ENCODE measurements at places on chromosomes 2 and 18.

DNA sequence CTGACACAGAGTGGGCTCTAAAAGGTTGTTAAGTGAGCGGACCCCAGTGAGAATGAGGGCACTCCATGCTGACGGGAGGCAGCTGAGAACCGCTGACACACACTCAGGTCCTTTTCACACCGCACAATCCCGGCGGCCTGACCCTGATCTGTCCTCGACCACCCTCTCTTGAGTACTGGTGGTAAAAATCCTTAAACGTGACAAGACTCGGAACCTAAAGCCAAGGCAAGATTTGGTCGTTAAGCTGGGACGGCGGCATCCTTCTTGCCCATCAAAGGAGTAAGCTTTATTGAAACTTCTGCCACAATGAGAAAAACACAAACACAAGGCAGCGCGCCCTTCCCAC is 569 bp downstream of the TMX3 start:
- no peak for DNase-seq

GRCh38 chr2:47145466-47145865 is 9.6 kb downstream of the STPG4 start:
- no peak for DNase-seq

- DNase-seq: no peak
Measured at GRCh38 chr2:117979911-117980701, 33.8 kb downstream of the CCDC93 start.

DNA sequence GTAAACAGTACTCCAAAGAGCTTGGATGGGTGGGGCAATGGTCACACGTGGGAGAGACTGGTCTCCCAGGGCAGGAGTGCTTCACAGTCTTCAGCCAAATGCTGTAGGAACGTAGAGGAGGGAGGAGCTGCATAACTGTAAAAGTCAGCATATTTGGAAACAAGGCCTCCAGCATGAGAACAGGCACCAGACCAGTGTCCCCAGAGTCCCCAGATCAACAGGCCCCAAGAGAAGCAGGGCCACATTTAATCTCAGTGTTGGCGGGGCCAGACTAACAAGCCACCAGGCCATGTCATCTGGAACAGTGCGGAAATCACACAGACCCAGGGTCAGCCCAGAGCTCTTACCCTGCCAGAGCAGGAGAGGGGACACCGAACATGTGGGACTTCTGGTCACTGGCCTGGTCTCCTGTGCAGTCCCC is 63.2 kb downstream of the ADCY3 start:
- DNase-seq: no peak

DNA sequence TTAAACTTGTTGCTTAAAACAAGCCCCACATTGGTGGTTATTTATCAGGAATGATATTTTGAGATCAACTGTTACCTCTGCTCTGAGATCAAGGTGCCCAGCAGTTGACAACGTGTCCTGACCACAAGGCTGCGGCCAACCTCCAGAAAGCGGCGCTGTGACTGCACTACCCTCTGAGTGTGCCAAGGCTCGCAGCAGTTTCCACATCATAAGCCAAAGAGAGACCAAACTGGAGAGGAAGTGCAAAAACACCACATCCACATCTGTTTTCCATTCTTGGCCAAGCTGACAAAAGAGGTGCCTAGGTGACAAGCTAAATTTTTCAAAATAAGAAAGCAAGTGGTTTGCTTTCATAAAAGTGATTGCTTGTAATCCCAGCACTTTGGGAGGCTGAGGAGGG is 410.8 kb upstream of the POU3F3 start:
- DNase-seq: peak; percentile 83

- no peak for DNase-seq
Measured at GRCh38 chr2:160574468-160575140, 81.0 kb upstream of the RBMS1 start.

- no peak for DNase-seq
Measured at GRCh38 chr18:48858676-48859075, 92.1 kb downstream of the SMAD7 start.

- DNase-seq: no peak
Measured at GRCh38 chr2:56386657-56387056, 202.9 kb downstream of the CCDC85A start.

DNA sequence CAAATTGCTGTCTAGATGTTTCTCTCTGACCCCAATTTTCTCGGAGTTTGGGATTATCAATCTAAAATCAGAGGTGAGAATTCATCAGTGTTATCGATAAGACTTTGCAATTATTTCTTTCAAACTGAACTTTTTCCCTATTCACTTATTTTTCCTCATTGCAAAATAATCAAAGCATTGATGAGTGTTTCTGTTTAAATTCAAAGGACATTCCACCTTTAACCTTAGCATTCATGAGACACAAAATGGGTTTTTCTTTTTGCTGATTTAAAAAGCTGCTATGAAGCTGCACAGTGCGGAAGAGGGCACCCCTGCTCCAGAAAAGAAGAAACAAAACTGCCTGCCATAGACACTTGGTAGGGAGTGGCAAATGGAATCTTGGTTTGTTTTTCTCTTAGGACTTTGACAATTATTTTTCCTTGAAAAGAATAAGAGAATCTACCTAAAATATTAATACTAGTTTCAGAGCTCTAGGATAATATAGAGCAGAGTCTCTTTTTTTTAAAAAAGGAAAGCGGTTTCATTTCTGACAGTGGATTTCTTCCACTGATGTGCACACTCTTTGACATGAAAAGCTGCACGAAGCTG is 203.4 kb downstream of the TGIF1 start:
- DNase-seq: no peak

- DNase-seq: no peak
Measured at GRCh38 chr2:39381653-39382052, 55.4 kb downstream of the MAP4K3 start.

GRCh38 chr2:33238111-33238510 is 238.3 kb upstream of the RASGRP3 start:
- DNase-seq: no peak

DNA sequence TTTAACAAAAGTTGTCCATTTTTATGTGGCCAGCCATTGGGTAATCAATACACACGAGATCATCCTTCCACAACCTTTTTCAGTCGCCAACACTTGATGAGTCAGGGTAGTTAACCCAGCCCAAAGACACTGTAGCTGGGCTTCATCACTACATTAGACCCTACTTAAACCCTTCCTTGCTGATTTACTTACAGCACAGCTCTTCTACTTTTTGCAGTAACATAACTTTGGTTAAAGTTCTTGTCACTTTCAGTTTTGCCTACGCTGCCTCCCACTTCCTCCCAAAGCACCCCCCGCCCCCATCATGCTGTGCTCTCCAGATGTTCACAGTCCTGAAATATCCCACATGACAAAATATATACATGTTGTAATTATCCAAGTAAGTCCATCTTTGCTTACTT is 103.6 kb downstream of the CDK15 start:
- peak; percentile 34 for DNase-seq

DNA sequence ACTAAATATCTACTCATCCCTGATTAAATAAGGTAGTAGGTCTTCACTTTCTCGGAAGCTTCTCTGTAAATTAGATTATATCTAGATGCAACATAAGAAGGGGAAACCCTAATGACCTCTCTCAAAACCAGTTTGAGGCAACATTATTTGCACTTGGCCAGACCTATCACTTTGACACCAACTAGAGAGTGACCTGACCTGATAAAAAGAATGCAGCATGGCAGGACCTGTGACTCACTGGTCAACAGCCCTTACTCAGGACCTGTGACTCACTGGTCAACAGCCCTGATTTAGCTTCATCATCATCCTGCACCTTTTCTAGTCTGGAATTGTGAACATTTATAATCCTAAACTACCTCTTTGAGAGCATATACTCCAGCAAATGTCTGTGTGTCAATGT is 1957.7 kb upstream of the CELF4 start:
- no peak for DNase-seq

GRCh38 chr2:31216734-31217133 is 581 bp downstream of the CAPN14 start:
- DNase-seq: no peak

GRCh38 chr2:79971807-79972206 is 332.7 kb downstream of the LRRTM1 start:
- no peak for DNase-seq

- no peak for DNase-seq
Measured at GRCh38 chr2:200637901-200638300, 52.1 kb downstream of the AOX1 start.

Data from Jurkat, Clone E6-1 (cell line).